ENCODE measurements at places on chromosomes 5 and 9.

- DNase-seq = no peak
Measured at GRCh38 chr9:136061405-136061804, 33.7 kb downstream of the NACC2 start.

- DNase-seq = no peak
Measured at GRCh38 chr5:172274951-172275753, 8.4 kb downstream of the UBTD2 start.

DNA sequence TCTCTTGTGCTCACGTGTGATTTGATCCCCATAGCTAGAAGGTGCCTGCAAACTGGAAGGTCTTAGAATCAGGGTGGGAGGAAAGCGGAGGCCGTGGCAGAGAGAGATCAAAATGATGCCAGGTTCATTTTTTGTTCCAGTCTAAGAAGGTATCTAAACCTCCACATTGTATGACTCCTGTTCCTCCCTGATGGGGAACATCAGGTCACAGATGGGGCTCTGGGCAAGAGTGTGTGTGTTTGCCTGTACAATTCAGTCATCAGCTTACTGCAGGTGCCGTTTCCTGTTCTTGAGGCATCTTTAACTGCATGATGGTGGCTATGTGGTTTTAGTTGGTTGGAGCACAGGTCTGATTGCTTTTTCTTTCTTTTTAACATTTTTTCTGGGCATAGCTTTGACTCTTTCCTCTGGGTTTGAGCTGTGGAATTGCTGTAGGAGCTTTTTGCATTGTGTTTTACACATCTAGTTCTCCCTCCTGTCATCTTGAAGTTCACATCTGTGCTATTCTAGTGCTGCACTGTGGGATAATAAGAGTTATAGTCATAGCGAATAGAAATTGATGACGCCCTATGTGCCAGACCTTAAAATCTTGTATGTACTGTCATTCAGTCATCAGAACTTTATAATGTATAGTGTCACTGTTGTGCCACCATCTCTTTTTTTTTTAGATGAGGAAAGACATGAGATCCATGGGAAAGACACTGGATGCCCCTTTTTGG, 30.8 kb downstream of the ARHGAP26 start:
- DNase-seq = no peak

- DNase-seq = no peak
Measured at GRCh38 chr5:107551088-107551487, 119.6 kb downstream of the EFNA5 start.

- no peak for DNase-seq
Measured at GRCh38 chr9:134758949-134759607, 117.5 kb downstream of the COL5A1 start.

DNA sequence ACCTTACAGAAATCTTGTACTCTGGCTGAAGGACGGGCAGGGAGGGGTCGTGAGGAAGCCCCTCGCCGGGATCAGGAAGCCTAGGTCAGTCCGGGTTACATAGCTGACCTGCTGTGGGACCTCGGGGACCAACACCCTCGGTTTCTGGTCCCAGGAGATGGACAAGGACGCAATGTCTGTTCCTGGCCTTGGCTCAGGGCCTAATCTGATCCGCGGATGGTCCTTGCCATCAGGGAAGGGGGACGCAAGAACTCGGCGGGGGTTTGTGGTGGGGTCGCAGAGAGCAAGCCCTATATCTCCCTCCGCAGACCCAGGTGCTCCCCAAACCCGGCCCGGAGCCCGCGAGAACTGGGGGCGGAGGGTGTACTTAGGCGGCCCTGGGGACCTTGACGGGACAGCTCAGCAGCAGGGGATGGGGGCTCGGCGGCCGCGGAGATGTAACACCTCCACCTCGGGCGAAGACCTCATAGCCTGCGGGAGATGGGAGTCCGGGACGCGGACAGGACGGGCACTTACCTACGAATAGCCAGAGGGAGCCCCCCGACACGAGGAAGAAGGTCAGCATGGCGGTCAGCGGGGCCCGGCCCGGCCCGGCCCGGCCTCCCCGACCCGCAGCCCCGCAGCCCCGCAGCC, 353 bp downstream of the ACSL6 start:
- DNase-seq = no peak

DNA sequence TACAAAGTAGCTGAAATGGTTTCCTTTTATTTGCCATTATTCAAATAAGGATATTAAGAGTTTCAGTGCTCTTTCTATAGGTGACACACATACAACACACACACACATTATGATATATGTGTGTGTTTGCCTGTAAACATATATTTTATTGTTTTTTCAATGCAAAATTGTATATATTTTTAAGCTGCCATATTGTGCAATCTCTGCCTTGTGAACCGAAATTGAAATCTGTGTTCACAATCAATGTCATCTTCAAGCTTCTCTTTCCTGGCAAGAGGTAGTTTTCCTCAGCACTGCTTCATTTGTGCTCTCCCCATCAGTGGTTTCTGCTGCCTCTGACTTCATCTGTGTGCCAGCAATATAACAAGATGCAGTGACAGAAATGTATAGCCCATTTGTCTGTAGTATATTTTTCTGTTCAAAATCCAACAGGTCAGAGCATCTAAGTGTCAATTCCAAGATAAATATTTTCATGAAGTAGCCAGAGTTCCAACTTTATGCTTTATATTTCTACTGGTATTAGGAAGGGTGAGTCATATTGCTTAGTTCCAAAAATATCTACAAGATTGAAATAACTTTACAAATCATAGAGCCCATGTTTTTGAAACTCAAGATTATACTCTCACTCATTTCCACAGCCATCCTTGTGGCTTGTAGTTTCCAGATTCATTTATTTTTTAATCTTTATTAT, 1704.8 kb upstream of the CDH9 start:
- DNase-seq = no peak

- DNase-seq = no peak
Measured at GRCh38 chr9:120698766-120699165, 15.5 kb downstream of the MEGF9 start.
